ENCODE measurements at places on chromosomes 5 and 9.

- DNase-seq, result no peak
These were observed 184.3 kb downstream of the TSSK1B start for GRCh38 chr5:113250341-113250953.

DNA sequence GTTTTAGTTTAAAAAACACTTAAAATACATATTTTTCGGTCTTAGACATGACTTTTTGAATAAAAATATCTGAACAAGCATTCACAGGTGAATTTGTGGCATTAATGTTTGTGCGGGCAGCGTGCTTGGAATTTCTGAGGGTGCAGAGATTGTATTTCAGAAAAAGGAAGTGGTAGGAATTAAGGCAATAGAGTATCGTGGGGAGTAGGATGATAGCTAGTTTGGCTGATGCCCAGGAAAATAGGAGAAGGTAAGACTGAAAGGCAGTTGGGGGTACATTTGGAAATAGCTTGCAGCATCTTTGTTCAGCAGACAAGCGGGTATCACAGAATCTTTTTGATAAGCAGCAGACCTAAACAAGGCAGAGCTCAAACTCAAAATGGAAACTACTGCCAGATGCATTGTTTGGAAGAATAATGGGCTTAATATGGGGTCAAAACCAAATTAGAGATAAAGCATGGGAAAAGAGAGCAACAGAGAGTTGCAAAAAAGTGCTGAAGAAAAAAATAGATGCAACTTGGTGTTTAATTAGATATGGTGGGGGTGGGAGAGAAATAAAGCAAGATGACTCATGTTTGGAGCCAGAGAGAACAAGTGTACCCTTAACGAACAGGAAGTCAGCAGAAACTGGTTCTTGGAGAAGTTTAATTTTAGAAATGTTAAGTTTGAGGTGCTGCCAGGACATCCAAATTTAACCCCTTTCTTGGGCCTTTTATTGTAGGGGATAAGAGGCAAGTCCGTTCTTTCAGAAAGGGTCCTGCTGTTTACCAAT, 85.7 kb upstream of the ARRDC3 start:
- DNase-seq, result no peak

DNA sequence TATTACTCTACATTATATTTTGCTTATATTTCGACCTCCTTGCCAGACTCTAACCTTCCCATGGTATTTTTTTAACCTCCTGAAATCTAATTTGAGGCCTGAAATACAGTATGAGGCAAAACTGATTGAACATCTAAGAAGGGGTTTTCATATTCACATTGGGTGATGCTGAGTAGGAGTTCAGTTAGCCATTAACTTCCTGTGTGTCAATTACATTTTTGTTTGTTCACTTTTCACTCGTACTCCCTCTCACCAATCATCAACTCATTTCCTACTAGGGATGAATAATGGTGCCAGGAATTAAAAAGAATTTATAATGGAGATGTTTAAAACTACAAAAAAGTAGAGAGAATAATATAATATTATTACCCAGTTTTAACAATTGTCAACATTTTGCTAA, 27.6 kb upstream of the GLRA1 start:
- DNase-seq, result no peak

GRCh38 chr5:40046792-40047191, 622.0 kb upstream of the DAB2 start:
- no peak for DNase-seq

DNA sequence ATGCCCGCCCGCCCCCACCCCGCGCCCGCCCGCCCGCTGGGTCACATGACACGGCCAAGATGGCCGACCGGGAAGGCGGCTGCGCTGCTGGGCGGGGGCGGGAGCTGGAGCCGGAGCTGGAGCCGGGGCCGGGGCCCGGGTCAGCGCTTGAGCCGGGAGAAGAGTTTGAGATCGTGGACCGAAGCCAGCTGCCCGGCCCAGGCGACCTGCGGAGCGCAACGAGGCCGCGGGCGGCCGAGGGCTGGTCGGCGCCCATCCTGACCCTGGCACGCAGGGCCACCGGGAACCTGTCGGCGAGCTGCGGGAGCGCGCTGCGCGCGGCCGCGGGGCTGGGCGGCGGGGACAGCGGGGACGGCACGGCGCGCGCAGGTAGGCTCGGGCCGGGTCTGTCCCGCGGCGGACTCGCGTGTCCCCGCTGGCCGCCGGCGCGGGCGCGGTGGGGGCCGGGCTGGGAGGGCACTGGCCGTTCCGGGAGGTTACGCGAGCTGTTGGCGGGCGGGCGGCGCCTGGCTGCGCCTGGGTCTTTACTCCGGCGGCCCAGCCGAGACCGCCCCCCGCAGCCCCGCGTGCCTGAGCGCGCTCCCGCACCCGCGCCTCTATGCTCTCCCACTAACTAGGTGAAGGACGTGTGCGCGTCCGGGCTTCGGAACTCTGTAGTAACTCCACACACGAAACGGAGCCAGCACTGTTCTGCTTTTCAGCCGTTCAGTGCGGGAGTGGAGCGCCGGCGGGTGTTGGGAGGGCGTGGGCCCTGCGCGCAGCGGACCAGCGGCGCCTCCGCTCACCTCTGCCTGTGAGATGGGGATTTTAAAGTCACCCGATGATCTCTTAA, at the start of gene RUFY1:
RUFY1 (plus strand) TSS at position 44 of the 832 bp plus-strand sequence; CDS start at position 60, 16 bp downstream.
- DNase-seq, result peak; percentile 79

GRCh38 chr5:96969366-96969765, 33.5 kb downstream of the LNPEP start:
- DNase-seq, result no peak

GRCh38 chr5:9838916-9839315, 208.8 kb upstream of the TAS2R1 start:
- no peak for DNase-seq

DNA sequence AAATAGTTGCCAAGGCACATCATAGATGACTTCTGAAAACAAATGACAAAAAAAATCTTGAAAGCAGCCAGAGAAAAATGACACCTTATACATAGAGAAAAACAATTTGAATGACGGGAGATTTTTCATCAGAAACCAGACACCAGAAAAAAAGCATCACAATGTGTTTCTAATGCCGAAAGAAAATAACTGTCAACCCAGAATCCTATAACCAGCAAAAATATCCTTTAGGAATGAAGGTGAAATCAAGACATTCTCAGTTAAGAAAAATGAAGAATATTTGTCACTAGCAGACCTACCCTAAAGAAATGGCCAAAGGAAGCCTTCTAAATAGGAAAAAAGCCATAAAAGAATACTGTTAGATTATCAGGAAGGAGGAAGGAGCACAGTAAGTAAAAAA, 54.0 kb downstream of the SPTLC1 start:
- DNase-seq, result no peak

DNA sequence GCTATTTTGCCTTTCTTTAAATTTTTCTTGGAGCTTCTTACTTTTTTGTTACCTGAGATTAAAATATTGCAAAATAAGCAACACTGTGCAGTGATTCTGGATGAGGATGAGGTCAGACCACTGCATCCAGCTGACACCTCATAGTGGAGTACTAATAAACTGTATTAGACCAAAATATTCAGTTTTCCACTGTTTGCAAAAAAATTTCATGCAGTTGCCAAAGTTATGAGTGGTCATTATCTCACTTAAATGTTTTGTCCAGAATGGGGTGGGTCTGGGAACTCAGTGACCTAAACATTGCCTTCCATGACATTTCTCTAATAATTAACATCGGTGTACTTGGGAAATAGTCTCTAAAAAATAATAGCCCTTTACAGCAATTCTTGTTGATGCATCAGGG, 143.8 kb downstream of the ADAMTSL1 start:
- DNase-seq, result no peak

GRCh38 chr9:96555567-96556386, 63.9 kb downstream of the CDC14B start:
- DNase-seq, result no peak

GRCh38 chr9:110936719-110937452, 101.4 kb downstream of the LPAR1 start:
- DNase-seq, result no peak

DNA sequence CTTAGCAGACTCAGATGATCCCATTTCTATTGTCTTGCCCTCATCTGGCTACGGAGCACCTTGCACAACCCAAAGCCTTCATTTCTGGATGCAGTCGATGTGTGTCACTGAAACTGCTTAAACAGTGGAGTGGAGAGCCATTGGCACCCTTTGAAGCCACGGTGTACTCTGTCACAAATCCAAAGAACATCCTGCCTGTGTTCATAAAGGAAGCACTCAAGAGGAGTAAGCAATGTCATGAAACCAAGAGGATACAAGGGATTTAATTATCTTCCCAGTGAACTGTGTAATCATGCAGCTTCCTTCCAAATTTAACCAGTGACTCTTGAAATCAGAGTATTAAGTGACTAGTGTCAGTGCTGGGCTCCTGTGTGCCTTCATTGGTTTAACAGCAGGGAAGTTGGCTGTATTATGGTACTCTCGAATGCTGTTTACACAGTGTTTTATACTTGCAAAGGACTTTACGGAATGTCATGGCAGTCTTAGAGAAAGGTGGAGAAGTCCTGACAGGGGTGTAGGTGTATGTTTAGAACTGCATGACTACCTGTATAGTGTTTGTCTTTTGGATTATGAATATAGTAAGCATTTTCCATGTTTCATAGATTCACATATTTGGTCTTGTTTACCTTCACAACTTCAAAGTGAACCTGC, 41.9 kb downstream of the CD180 start:
- DNase-seq, result no peak

DNA sequence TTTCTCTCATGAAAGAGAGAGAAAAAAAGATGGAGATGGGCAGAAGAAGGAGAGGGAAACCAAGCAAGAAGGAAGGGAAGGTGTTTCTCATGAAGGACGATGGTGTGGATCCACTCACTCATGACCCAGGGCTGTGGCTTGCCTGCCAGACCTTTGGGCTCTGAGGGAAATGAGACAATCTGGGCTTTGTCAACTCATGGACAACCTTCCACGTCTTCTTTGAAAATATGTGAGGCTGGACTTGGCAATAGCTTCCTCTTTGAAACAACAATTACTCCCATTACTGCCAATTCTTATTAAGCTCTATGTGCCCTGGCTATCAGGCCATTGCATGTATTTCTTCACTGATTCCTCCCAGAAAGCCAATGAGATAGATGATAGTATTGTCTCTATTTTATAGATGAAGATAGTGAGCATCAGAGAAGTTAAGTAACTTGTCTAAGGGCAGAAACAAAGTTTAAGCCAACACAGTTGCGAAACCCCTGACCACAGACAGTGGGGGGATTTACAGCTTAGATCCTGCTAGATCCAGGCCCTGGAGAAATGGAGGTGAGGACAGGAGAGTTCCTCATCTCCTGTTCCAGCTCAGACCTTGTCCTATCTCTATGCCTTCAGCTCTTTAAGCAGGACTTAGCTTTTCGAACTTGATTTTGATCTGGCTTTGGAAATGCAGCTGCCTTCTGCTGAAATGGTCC, 132.4 kb downstream of the GCNT1 start:
- DNase-seq, result no peak

DNA sequence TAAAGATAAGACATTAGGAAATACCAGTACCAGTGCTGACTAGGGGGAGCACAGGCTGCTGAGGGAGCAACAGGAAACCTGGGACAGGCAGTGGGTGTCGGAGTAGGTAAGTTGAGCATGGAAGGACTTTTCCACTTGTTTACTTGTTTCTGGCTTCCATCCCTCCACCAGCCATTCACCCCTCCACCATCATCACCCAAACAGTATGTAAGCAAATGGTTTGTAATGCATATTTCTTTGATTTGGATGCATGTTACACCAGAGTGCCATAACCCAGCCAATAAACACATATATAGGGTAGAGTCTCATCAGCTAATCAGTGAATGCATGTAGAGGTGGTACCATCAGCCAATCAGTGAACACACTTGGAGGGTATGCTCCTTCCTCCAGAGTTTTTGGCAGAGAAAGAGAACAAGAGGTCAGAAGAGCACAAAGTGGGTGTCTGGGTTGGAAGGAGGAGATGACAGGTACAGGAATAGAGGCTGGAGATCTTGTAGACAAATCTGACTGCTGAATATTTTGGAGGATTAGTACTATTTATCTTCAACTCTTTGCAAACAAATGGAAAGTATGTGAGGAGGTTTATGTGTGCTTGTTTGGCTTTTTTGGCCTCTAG, 37.7 kb upstream of the PDE8B start:
- DNase-seq, result no peak

- DNase-seq, result no peak
These were observed 46.2 kb upstream of the PWWP2A start for GRCh38 chr5:160165137-160166068.

GRCh38 chr9:68530618-68531017, 10.1 kb downstream of the TMEM252 start:
- DNase-seq, result no peak

DNA sequence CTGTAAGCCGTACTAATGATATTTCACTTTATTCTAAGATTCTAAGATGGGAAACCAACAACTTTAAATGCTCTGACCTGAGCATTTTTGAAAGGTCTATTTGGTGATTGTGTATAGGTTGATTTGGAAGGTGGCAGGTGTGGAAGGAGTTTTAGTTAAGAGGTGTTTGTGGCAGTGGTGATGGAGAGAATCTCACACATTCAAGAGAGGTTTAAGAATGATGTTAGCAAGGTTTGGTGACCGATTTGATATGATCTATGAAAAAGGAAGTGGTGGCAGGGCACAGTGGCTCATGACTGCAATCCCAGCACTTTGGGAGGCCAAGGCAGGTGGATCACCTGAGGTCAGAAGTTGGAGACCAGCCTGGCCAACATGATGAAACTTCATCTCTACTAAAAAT, 319.2 kb upstream of the CD180 start:
- no peak for DNase-seq

GRCh38 chr9:5321058-5321457, 16.5 kb upstream of the RLN2 start:
- DNase-seq, result no peak

- no peak for DNase-seq
These were observed 454.2 kb upstream of the SGCD start for GRCh38 chr5:155872629-155873220.

GRCh38 chr9:120524863-120525262, 55.1 kb downstream of the CDK5RAP2 start:
- no peak for DNase-seq

- no peak for DNase-seq
These were observed 1935.0 kb downstream of the EFNA5 start for GRCh38 chr5:105735704-105736103.

GRCh38 chr5:111999286-111999685, 242.3 kb upstream of the NREP start:
- no peak for DNase-seq

GRCh38 chr5:163535290-163535689, 29.9 kb downstream of the MAT2B start:
- no peak for DNase-seq

DNA sequence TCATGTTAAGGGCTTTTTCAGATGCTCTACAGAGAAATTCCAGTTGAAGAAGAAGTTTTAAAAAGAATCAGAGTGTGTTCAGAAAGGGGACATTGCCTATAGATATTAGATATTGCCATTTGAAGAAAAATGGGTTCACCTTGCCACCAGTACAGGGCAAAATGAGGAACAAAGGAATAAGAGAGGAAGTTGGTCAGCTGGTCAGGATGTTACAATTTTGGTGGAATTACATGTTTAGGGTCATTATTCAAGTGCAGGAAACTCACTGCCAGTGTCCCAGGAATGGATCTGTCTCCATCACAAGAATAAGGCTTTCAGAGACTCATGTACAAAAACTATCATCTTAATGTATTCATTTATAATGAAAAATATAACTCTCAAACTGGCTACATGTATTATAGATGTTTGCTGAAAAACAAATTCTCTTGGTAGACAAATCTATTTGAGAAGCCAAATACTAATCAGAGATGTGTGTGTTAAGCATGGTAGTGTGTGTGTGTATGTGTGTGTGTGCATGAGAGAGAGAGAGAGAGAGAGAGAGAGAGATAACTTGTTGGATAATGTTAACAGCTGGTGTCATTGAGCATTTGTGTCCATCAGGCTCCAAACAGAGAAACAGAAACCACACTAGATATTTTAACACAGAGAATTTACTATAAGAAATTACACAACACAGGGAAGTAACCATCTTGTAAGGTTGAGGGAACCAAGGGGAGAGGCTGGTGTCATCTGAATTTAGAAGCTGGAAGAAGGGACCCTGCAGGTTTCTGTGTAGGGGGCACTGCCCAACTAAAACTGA, 5.0 kb upstream of the C1QTNF3 start:
- no peak for DNase-seq
